Stimulated activated CD8-positive, alpha-beta memory T cell treated with anti-CD3 and anti-CD28 coated beads, Interleukin-7, amount 100 ng/mL, for 1 hour (primary cell): ENCODE measurements at places on chromosomes 3 and 15.

DNA sequence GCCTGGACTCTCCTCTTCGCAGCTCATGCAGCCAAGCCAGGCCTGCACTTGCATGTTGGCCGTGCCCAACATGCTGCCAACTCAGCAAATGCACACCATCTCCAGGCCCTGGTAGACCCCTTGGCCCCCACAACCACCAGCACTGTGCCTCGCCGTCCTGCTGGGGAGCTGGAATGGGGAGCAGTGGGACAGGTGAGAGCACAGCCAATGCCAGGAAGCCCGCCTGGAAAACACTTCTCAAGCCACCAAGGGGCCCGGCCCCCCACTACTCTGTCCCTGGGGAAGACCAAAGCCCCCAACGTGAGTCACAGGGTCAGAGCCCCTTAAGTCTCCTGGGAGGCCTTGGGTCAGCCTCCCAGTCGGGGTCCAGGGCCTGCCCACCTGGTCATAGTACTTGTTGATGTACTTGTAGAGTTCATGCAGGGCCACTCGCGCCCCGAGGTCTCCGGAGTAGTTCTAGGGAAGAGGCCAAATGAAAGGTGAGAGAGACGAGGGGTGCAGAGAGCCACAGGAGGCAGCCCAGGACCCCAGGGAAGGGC is 24.5 kb downstream of the PLXNB1 start:
- DNase-seq, result no peak

DNA sequence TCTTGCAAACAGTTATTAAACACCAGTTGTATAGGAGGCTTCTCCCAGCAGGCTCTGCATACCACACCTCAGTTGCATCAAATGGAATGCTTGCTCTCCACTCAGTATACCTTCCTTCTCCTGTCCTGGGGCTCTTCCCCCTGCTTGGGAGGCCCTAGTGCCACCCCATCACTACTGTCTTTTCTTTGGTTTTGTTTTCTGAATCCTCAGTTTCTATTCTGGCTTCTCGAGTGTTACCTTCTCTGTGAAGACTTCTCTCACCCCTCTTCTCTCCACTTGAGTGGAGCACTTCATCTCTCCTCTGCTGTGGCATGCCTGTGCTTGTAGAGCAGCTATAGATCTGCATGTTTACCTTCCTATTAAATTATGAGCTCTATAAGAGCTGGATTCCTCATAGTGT is 75.7 kb upstream of the TPRG1 start:
- DNase-seq, result no peak

DNA sequence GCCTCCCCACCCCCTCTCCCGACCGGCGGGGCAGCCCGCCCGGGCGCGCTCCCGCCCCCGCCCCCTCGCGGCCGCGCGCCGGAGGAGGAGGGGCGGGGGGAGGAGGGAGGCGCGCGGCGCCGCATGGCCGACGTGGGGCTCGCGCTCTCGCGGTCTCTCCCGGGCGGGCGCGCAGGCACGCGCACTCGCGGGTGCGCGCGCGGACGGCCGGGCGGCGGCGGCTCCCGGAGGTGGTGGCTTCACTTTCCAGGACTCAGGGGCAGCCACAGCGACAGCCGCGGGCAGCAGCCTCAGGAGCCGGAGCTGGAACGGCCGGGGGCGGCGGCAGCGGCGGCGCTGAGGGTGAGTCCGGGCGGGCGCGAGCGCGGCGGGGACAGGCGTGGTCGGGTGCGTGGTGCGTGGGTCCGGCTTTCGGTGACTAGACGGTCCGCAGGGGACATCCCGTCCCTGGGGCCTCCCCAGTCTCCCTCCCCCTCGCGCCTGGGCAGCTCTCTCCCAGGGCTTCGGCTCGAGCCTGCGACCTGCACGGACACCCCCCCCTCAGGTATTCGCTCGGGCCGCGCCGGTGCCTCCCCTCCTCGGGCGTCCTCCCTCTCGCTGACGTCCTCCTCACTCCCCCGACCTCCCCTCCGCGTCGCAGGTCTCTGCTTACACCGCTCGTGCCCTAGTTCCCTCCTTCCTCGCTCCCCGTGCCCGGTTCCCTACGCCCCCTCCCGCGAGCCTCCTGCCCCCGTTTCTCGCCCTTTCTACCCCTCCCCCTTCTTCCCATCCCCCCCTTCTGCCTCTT is at the start of gene UBE2E2:
TSS of gene UBE2E2 (plus strand) at position 407 of the 787 bp plus-strand sequence.
- peak; percentile 14 for DNase-seq

DNA sequence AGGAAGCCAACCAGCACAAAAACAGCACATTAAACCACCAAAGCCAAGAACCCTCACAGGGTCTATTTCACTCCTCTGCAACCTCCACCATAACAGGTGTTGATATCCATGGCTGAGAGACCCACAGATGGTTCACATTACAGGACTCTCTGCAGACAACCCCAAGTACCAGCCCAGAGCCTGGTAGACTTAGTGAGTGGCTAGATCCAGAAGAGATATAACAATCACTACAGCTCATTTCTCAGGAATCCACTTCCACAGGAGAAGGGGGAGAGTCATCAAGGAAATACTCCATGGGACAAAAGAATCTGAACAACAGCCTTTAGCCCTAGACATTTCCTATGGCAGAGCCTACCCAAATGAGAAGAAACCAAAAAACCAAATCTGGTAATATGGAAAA is 168.1 kb upstream of the CD96 start:
- no peak for DNase-seq

DNA sequence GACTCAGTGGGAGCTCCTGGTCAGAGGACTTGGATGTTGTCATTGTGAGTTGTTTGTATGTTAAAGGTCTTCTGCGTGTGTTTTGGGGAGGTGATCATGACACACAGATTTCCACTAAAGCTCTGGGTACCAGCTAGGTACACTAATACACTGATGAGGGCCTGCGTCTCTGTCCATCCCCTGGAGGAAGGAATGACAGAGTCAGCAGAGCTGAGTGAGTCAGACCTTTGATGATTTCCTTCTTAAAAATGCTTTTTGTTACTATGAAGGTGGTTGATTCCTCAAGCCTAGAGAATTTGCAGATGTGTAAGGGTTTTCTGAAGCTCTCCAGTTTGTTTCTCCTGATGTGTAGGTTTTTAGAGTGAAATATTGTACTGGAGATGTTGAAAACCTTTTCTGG is 424.1 kb upstream of the TPM1 start:
- no peak for DNase-seq

GRCh38 chr3:77526573-77527113 is 486.7 kb downstream of the ROBO2 start:
- DNase-seq, result no peak

- no peak for DNase-seq
These were observed 6.4 kb downstream of the NSUN3 start for GRCh38 chr3:94069194-94069813.

- no peak for DNase-seq
These were observed 960 bp upstream of the KLF13 start for GRCh38 chr15:31325595-31326155.

GRCh38 chr15:49185473-49185872 is 15.4 kb downstream of the GALK2 start:
- DNase-seq, result no peak
